Bronchial epithelial cell (primary cell): ENCODE measurements at places on chromosomes 7 and 10. TPM values are rescaled to one million over a fixed set of nuclear protein-coding genes. Genes with fewer than 3 reads are reported as not detected.
A peak's percentile ranks its signal among the peaks of the same experiment; 100 is the strongest.

The MYL10 gene
- not detected in 2 replicates for total RNA-seq

- no peak for DNase-seq
These were observed 37.3 kb upstream of the SLC29A3 start for GRCh38 chr10:71281646-71282322.

The GTF2IRD1 gene
- total RNA-seq, result 18.2 and 23.7 TPM in 2 replicates

DNA sequence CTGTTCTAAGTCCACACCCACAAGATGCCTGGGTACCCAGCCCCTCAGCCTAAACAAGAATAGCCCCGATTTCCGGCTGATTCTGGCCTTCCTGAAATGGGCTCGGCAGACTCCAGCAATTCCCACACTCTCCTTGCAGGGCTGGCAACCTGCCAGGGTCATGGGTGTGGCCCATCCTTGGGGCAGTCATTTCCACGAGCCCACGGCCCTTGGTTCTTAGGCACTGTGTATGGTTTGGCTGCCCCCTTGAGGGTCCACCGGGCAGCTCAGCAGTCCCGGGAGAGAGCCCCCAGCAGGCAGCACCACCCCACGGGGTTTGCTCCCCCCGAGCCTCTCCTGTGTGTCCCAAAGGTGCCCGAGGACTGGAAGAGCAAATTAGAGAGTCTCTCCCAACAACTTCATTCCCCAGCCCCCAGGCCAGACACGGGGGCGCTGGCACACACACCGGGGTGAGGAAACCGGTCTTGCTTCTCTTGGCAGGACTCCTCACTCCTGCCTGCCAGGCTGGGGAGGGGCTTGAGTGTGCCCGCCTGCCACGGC lies 142.2 kb downstream of the EMX2 start:
- no peak for DNase-seq

The PSD gene
- under 0.01 and 0.51 TPM in 2 replicates for total RNA-seq

DNA sequence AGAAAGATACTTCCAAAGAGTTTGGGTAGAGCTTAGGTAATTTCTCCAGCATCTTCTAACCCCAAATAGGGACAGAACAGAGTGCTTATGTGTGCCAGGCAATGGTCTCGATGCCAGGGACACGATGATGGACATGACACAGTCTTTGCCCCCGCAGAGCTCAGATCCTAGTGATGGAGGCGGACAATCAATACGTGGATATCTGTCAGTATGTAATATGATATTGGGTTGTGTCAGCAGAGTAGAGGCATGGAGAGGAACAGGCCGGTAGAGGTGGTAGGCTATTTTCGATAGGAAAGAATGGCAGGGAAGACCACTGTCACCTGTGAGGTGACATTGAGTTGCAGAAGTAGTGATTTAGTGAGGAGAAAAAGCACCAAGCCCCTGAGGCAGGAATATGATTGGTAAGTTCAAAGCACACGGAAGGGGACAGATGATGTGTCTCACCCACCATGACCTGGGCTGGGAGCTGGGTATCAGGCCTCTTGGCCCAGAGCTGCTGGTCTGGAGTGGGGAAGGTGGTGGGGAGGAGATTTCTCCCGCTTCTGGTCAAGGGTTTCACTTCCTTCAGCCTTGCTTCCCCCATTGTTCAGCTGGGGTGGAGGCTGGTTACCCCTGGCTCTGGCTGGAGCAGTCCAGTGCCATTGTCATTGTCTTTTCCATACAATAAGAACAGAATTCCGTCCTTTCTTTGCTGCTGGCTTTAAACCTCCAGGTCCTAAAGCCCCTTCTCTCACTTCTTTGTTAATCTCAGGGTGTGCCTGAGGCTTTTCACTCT lies 36.0 kb upstream of the SRGN start:
- DNase-seq, result no peak

DNA sequence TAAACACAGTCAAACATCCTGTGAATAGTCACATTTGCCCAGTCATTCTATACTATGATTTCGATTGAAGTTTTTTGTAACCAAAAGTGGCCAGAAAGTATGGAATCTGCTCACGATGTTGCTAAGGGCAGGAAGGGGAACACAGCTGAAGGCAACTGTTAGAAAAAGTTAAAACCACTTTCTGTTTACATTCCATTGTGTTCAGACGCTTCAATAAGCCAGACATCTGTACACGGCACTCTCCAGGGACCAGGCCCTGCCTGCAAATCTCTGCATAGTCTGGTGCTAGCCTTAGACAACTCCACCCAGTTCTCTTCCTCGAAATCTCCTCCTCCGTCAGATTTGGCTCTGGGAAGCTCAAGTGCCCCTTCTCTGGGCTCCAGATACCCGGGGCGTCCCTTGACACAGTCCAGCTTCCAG lies 17.1 kb upstream of the TMEM120A start:
- no peak for DNase-seq

The CPA2 gene
- total RNA-seq, result not detected in 2 replicates

The PTTG1IP2 gene
- total RNA-seq, result not detected in 2 replicates

DNA sequence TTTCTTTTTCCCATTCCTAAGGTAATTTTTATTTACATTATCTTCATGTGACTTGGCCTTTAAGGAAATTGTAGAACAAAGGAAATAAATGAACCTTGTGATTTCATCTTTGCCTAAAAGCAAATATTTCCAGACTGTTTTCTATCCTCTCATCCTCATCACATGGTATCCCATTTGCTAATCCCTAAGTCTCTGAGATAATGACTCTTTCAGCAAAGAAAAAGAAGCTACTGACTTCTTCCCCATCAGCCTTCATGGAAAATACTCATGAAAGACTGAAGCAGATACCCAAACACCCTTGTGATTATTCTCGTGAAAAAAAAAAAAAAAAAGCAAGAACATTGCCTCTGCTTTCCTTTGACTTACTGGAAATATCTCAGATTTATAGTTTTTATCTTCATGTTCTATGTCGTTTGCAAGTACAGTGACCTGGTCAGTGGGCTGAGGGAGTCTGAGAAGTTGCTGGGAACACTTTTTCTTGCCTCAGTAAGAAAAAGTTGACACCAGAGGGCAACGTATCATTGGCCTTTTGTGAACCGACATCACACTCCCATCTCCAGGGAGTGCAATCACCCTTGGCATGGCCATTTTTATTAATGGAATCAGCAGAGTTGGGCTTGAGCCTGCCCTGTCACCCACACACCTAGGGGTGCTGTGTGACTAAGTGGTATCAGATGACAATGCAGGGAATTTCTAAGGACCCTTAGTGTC lies 246.0 kb upstream of the KMT2E start:
- peak; percentile 15 for DNase-seq
